ENCODE measurements at places on chromosomes 2 and 18.

- no peak for DNase-seq
Measured at GRCh38 chr2:53631313-53632125, 136.1 kb upstream of the CHAC2 start.

DNA sequence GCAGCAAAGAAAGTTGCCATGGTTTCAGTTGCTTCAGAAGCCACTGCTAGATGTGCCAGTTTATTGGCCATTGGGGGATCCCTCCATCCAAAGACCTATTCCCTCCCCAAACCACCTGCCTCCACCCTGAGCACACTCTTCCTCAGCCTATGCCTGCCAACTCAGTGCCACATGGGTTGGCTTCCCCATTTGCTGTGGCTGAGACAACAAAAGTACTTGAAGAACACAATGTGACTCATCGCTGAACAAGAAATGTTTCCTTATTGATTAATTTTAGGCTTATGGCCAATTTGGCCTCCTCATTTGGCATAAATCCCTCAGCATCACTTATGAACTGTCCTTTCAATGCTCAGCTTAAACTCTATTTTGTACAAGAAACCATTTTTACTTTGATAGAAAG lies 215.9 kb downstream of the TMEM247 start:
- no peak for DNase-seq

- DNase-seq = no peak
Measured at GRCh38 chr2:237876061-237876526, 16.7 kb downstream of the RAMP1 start.

GRCh38 chr2:69616755-69617154 lies 26.8 kb downstream of the AAK1 start:
- no peak for DNase-seq

- no peak for DNase-seq
Measured at GRCh38 chr18:44742126-44742525, 61.4 kb downstream of the SETBP1 start.

- DNase-seq = no peak
Measured at GRCh38 chr2:127961729-127962128, 66.1 kb downstream of the SAP130 start.

DNA sequence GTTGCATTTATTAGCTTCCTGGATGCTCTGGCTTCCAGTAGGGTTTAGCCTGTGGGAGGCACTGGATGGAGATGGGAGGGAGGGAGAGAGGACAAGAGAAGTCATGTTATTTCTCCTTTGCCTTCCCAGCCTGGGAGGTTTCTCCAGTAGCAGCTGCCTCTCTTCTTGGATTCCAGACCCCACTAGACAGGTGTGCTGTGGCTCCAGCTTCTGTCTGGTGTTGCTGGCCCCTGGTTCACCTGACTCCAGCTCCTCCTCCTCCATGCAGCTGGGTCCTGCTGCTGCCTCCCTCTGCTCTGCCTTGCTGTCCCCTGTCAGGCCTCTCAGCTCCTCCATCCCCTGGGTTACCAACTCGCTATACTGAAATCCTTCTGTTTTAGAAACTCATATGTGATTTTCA lies 188.9 kb upstream of the TNP1 start:
- no peak for DNase-seq

- no peak for DNase-seq
Measured at GRCh38 chr2:223994562-223995162, 37.4 kb downstream of the MRPL44 start.

- DNase-seq = no peak
Measured at GRCh38 chr2:37143974-37144373, 12.8 kb downstream of the EIF2AK2 start.

GRCh38 chr2:45014016-45014702 lies 4.9 kb upstream of the SIX2 start:
- no peak for DNase-seq

GRCh38 chr2:21822505-21822904 lies 698.7 kb downstream of the TDRD15 start:
- DNase-seq = no peak

GRCh38 chr2:55923091-55923981 lies at the start of gene EFEMP1:
TSS of gene EFEMP1 (minus strand) at chr2:55923782. CDS start at chr2:55922440, 1,342 bp downstream.
- no peak for DNase-seq

- no peak for DNase-seq
Measured at GRCh38 chr2:169029341-169029740, 1.8 kb downstream of the ABCB11 start.

GRCh38 chr2:127759931-127760330 lies 51.0 kb downstream of the WDR33 start:
- no peak for DNase-seq

DNA sequence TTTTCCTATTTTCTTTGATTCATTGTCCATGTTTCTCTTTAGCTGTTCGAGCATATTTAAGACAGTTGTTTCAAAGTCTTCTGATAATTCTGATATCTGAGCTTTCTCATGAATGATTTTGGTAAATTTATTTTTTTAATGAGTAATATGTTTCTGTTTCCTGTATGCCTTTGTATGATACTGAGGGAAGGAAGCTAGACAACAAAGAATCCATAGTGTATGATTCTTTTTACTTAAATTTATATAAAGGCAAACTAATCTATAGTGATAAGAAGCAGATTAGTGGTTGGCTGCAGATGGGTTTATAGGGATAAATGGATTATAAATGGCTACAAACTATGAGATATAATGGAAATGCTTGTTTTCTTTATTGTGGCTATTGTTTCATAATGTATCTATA lies 352.7 kb upstream of the CDH2 start:
- no peak for DNase-seq

GRCh38 chr2:14418115-14418514 lies 214.4 kb upstream of the LRATD1 start:
- DNase-seq = no peak

GRCh38 chr2:21468624-21469023 lies 344.9 kb downstream of the TDRD15 start:
- no peak for DNase-seq

- DNase-seq = no peak
Measured at GRCh38 chr2:47297767-47298425, 105.1 kb upstream of the MSH2 start.

- DNase-seq = no peak
Measured at GRCh38 chr2:169815849-169816248, 8.9 kb downstream of the METTL5 start.

DNA sequence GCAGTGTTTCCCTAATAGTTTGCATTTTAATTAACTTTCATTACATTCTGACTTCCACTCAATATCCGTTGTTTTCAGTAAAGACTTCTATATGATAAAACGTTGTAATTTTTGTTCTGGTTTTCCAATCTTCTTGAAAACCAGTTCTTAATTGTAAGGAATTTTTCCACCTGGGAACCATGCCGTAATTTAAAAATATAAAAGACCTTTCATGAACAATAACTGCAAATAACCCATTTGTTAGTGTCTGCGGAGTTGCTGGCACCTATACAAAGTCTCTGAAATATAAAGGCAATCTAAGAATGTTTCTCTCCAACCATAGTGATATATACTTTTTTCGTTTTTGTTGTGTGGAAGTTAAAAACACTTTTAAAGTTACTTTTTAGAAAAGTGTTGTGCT lies 7.7 kb upstream of the SATB2 start:
- DNase-seq = no peak

- no peak for DNase-seq
Measured at GRCh38 chr2:187011206-187011832, 162.3 kb upstream of the ZSWIM2 start.

DNA sequence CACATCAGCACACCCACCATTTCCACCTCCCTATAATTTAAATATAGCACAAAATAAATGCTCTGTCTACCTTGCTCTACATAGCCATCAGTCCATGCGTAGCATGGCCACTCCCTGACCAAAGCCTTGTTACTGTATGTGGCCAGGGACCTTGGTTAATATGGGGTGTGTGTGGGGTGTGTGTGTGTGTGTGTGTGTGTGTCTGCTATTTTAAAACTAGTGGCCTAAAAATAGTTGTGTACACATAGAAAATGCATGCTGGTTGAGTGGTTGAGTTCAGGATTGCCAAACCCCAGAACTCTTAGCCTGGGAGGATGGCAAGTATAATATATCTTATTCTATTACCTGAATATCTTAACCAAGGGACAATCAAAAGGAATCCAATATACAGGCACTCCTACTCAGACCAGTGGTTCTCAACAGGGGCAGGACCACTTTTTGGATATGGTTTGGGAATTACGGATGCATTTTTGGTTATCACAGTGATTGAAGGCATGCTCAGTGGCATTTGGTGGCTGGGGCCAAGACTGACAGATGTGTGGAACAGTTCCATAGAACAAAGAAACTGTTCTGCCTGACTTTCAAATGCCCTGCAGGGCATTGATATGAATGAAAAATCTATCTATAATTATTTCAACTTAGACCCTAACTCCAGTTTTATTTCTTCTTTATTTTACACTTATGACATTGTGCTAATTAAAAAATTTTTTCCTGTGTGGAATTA lies 72.3 kb upstream of the PSME4 start:
- no peak for DNase-seq

GRCh38 chr2:144443837-144444817 lies 75.8 kb downstream of the ZEB2 start:
- DNase-seq = no peak

DNA sequence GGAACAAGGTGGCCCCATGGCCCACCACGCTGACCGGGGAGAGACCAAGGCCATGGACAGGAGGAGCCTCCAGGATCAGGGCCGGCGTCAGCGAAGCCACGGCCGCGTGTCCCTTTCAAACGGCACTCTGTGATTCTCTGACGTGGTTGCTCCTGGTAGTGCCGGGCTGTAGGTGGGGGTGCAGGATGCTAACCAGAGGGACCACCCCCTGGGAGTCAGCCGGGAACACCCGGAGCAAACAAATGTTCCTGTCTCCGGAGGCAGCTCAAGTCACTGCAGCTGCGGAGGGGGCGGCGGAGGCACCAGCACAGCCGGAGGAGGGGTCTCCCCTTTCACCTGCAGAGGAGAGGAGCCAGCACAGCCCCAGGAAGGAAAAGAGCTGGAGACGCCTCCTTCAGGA lies 750.6 kb upstream of the SALL3 start:
- no peak for DNase-seq

DNA sequence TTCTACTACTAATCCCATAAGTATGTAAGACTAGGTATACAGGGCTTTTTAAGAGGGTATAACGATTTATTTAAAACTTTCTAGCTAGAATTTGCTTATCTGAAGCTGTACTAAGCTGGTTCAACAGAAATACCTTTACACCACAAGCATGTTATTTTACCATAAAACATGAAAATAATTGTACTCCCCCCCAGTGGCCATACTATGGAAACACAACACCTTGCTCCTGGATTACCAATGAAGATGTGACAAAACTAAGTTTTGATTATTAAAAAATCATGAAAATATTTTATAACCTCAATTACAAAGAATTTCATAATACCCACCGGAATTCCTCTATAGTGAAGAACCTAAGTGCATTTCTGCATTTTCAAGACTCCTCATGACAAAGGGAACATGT lies 27.3 kb downstream of the LPIN2 start:
- DNase-seq = no peak

DNA sequence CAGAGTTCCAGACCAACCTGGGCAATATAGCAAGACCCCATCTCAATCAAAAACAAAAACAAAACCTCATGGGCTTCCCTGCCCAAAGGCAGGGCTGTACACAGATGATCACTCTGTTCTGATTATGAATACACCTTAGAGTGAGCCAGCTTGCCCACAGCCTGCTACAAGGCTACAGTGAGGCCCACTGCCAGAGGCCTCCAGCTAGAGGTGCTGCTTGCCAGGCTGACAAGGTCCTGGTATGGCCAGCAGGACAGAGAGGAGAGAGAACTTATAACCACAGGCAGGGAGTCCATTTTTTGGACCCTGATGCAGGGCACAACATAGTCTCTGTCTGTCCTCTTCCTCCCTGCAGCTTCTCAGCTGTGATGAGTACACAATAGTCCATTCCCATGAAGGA lies 41.5 kb downstream of the KANSL3 start:
- DNase-seq = no peak

- DNase-seq = no peak
Measured at GRCh38 chr2:234189786-234190300, 139.3 kb downstream of the SPP2 start.

DNA sequence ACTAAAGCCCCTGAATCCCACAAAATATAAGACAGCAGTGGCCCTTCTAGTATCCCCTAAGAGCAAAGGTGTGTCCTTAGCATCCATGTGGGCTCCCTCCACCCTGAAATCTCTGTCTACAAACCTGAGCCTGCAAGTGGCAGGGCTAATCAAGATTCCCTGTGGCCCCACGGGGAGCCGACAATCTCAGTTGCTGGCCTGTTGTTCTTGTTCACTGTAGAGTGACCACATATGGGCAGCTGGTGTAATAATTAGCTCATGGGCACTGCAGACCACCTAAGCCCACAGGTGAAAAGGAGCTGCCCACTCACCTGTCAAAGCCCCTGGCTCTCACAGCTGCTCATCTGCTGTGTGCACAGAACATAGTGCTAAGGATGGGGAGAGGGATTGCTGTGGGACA lies 102.3 kb downstream of the MRO start:
- DNase-seq = no peak

- no peak for DNase-seq
Measured at GRCh38 chr2:170815746-170816503, 762 bp upstream of the GAD1 start.

- no peak for DNase-seq
Measured at GRCh38 chr18:30522288-30522929, 520.1 kb downstream of the DSC3 start.

DNA sequence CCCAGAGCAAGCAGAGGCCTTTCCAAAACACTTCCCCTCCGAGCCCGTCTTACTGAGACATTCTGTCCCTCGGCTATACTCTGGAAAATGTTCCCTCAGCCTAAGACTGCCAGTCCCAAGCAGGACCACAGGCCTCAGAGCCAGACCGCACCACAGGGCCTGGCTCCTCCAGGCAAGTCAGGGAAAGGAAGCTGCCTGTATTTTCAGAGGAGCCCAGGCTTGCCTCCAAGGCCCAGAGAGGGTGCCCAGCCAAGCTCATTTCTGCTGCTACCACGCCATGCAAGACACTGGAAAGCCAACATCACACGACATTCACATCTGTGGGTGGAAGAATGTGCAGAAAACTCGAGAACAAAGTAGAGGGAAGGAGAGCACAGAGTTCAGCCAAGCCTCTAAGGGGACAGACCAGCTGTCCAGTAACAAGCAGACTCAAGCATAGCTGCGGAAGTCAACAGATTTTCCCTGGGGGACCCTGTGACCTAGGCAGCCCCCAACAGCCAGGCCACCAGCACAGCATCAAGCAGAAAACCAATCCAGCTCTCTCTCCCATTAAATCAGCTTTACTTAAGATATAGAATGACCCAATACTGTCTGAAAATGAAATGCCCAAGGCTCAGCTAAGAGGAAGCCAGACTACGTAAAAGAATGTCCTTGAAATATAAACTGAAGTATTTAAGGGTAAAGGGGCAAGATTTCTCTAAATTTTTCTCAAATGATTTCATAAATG lies 123.9 kb downstream of the ZFP36L2 start:
- no peak for DNase-seq

- no peak for DNase-seq
Measured at GRCh38 chr18:75784390-75784789, 356.9 kb upstream of the SMIM21 start.

DNA sequence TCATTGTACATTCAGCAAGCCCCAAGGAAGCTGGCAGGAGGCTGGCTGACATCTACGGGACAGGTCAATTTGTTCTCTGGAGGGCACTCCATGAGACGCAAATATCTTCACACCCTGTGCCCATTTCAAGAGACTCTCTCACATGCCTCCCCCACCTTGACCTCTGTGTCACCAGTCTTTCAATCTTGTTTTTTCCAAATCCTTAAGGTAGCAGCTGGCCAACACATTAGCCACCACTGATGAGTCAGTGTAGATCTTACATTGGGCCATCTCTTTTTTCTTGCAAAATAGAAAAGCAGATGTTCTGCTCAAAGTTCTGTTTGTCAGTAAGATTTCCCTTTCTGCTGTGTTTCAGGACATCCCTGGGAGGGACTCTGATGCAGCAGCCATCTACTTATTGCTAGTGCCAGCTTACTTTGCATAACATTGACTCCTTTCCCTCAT lies 1.7 kb upstream of the DPP4 start:
- DNase-seq = no peak

Measured in NCI-H187 treated with DMSO at 0.1 percent for 48 hours (cell line).